ENCODE measurements at places on chromosomes 1 and 21.

GRCh38 chr1:62013264-62013663 is 181.4 kb upstream of the L1TD1 start:
- no peak for DNase-seq

- DNase-seq: no peak
Observed at GRCh38 chr1:35577071-35577998, 4.2 kb downstream of the TFAP2E start.

- DNase-seq: no peak
Observed at GRCh38 chr1:36157973-36158826, 2.2 kb downstream of the MAP7D1 start.

DNA sequence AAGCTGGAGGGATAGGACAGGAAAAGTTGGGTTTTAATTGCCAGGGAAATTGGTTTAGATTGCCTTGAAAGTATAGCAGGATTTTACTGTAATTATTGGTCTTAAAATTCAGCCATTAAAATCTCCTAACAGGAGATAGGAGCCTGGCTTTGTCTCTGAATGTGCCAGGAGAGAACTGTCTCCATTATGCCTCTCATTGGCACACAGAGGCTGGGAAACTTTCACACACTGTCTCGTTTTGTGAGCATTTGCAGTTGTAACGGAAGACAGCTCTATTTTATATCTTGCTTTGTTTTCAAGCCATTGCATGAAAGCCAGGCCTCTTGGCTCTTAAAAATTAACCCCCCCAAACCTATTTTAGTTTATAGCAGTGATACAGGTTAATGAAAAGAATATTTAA is 12.5 kb downstream of the DNAJC6 start:
- DNase-seq: no peak

GRCh38 chr1:7505771-7506453 is 265.2 kb upstream of the VAMP3 start:
- no peak for DNase-seq

DNA sequence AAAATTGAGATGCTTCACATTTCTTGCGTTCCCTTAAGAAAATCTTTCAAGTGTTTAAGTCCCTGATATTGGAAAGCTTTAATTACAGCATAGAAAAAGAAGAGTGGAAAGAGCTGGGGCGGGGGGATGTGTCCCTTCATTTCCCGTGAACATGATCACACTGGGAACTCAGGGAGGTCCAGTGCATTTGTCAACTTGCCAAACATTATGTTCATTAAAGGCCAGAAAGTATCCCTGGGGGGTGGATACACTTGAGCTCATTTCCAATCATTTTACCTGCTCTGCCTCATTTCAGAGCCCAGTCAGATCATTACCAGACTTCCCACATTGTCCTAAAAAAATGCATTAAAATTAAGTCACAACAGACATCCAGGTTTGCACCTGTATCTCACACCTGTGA is 123.6 kb upstream of the KCNJ15 start:
- no peak for DNase-seq

- DNase-seq: no peak
Observed at GRCh38 chr21:44368711-44369446, 15.5 kb downstream of the TRPM2 start.

DNA sequence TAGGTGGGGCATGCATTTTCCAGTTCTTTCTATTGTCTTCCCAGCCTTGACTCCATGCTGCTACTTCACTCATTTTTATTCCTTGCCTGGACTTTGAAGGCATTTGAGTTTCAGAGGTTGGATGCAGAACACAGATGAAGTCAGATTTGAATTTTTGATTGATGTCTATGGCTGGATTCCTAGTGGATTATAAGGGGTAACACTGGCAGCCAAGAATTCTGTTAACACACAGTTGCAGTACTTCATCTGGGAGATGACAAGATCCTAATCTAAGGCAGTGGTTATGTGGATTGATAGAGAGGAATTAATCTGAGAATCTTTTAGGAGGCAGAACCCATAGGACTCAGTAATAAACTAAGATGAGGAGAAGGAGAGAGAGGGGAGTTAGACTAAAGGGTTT is 439.0 kb upstream of the USP24 start:
- DNase-seq: no peak

GRCh38 chr1:46724991-46725735 is 6.2 kb upstream of the EFCAB14 start:
- no peak for DNase-seq

DNA sequence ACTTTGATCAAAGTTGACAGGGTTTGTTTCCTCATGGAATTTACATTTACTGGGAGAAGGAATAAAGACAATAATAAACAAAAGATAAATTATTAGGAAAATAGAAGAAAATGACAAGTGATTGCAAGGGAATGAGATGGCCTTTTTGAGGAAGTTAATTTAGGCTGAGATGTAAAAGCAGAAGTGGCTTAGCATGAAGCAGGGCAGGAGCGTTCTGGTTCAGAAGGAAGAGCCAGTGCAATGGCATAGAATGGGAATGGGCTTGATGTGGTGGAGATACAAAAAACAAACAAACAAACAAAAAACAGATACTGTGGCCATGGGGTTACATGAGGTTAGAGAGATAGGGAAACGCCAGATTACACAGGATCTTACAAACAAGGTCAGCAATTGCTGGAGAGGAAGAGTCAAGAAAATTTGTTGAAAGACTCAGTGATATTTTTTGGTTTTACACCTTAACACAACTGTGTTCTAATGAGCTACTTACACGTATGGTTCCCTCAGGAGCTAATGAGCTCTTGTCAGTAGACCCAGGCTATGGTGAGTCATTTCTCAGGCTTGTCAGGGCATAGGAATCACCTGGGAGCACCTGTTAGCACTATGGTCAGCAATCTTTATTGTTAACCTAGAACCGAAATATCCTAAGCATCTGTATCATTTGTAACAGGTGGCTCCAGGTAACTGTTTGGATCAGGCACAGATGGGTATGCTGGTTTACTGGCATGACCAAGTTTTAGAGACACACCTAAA is 8.7 kb upstream of the CADM3 start:
- no peak for DNase-seq

- DNase-seq: no peak
Observed at GRCh38 chr1:68633141-68633919, 136.4 kb upstream of the DEPDC1 start.

Data from D721Med (cell line).